Camera-type eye (tissue), 1 donor: ENCODE measurements at places on chromosomes 4 and X. TPM values are rescaled to one million over a fixed set of nuclear protein-coding genes. Genes with fewer than 3 reads are reported as not detected.

The GABRG1 gene
- total RNA-seq: 4.1 TPM

The GRIA2 gene
- total RNA-seq: 46.6 TPM

The SLC6A14 gene
- 0.99 TPM for total RNA-seq

The FGF13 gene
- total RNA-seq: 42.1 TPM

The F8A3 gene
- 3.1 TPM for total RNA-seq

The FAM9B gene
- not detected for total RNA-seq

The TIMP1 gene
- total RNA-seq: 60.9 TPM

The PHOX2B gene
- 0.55 TPM for total RNA-seq

The UCHL1 gene
- 374 TPM for total RNA-seq

The CENPVL1 gene
- total RNA-seq: 0.71 TPM

The PAGE4 gene
- total RNA-seq: not detected

The TMPRSS11F gene
- not detected for total RNA-seq

The DCHS2 gene
- total RNA-seq: 16.0 TPM

The NEIL3 gene
- 6.4 TPM for total RNA-seq

The PFKFB1 gene
- not detected for total RNA-seq
